Fibroblast of mammary gland (primary cell): ENCODE measurements at places on chromosomes 1 and 21.
A peak's percentile ranks its signal among the peaks of the same experiment; 100 is the strongest.

GRCh38 chr1:182262425-182262824 lies 129.2 kb downstream of the GLUL start:
- DNase-seq: no peak

- peak; percentile 50 for DNase-seq
Observed at GRCh38 chr1:43786201-43786958, 79.0 kb downstream of the ST3GAL3 start.

GRCh38 chr1:93670141-93670540 lies 11.5 kb downstream of the BCAR3 start:
- DNase-seq: peak; percentile 93

GRCh38 chr1:8335246-8335645 lies 17.3 kb downstream of the SLC45A1 start:
- no peak for DNase-seq

- no peak for DNase-seq
Observed at GRCh38 chr1:22776035-22776613, 65.5 kb downstream of the EPHB2 start.

DNA sequence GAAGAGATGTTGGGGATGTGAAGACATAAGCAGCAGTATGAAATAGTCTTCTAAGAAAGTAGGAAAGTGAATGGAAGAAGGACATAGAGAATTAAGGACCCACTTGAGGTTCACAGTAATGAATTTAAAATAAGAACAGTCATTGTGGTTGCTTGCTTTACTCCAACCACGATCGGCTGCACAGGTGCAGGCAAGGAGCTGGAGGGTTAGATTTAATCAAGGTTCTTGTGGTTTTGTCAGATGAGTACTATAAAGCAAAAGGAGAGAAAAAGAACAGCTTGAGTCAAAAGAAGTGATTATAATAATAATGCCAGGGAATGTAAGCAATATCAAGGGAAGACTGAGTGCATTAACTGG lies 46.1 kb upstream of the RBM34 start:
- DNase-seq: no peak

- no peak for DNase-seq
Observed at GRCh38 chr1:15953791-15954241, 22.1 kb downstream of the ZBTB17 start.

- no peak for DNase-seq
Observed at GRCh38 chr1:97331165-97331564, 589.7 kb downstream of the DPYD start.

GRCh38 chr1:183092350-183092749 lies 69.1 kb downstream of the LAMC1 start:
- no peak for DNase-seq

DNA sequence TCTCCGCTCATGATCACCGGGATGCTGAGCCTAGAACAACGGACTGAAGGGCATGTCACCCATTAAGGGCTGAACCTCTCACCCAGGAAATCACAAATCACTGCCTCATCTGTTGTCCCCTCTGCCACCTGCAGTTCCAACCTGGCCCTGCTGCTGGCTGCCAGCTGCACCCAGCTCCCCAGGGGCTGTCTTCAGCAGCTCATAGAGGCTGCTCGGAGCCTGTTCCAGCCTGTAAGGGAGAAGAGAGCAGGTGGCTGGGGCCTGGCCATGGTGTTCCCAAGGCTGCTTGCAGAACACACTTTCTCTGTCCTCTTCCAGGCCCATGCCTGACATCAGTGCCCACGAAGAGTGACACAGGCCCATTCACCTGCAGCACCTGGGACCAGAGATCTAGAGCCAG lies 44.5 kb upstream of the DISP3 start:
- no peak for DNase-seq
